Femur (tissue), 1 donor: ENCODE measurements at places on chromosomes 11 and 22.

- no peak for DNase-seq
Measured at GRCh38 chr11:59939482-59939881, 1.2 kb downstream of the OOSP1 start.

- DNase-seq, result no peak
Measured at GRCh38 chr11:68683121-68683520, 1.2 kb upstream of the GAL start.

DNA sequence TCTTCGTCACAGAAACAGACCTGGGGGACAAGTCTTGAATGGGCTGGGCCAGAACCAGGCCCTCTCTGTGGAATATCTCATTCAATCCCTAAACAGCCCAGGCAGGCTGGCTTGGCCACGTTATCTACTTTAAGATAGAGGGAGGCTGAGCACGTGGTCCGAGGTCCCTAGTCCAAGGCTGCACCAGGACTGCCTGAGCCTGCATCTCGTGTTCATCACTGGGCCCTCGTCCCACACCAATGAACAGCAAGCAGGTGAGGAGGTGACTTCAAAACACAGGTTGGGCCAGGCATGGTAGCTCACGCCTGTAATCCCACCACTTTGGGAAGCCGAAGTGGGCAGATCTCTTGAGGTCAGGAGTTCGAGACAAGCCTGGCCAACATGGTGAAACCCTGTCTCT is 20.3 kb upstream of the FGF3 start:
- no peak for DNase-seq

DNA sequence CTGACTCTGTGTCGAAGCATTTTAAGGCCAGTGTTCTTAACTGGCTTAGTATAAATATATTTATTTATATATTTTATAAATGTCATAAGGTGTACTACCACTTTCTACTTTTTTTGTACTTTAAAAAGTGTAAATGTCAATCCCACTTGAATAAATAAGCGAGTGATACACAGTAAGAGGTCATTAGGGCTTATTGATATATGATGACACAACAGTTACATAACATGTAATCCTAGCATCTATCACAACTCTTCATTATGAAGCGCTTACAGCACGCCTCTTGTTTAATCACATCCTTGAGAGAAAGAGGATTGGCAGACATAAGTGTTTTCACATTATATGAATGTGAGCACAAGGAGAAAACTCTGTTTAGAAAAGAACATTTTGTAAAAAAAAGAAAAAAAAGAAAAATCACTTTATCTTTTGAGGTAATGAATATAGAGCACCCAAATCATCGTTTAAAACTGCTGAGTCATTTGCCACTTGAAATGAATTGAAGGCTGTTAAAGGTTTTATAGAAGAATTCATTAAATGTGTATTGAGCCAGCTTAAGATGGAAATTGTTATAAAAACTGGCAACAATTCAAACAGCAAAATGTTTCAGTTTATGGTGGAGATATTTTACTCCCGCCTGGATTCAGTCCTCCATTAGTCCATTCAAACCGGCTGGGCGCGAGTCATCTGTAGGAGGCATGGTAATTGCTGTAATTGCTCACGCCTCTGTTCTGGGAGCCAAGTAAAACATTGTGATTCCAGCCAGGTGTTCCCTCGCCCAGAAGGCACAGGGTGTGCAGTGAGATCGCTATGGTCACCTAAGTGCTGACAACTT is 627.3 kb upstream of the KIRREL3 start:
- no peak for DNase-seq

GRCh38 chr11:82994604-82995230 is 77.0 kb downstream of the RAB30 start:
- DNase-seq, result no peak

- DNase-seq, result no peak
Measured at GRCh38 chr11:126502159-126502558, 146.7 kb downstream of the ST3GAL4 start.

DNA sequence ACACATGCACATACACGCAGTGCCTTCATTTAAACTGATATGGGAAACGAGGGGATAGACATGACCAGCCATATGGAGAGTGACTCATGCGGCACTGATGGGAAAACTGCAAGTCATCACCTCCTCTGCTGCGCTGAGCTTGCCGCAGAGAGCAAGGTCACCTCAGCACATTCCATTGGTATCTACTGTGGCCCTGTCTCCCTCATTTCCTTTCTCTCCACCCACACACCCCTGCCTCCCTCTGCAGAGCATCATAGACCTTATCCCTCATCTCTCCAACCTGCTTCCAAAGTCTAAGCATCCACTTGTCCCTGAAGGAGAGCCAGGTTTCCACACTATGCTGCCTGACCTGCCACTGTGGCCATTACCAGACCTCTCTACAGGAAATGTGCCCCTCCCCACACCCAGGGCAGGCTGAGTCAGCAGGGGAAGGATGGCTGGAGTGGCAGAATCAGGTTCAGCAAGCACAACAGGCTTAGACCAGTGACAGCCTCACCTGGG is 116.9 kb upstream of the SNX19 start:
- DNase-seq, result no peak

DNA sequence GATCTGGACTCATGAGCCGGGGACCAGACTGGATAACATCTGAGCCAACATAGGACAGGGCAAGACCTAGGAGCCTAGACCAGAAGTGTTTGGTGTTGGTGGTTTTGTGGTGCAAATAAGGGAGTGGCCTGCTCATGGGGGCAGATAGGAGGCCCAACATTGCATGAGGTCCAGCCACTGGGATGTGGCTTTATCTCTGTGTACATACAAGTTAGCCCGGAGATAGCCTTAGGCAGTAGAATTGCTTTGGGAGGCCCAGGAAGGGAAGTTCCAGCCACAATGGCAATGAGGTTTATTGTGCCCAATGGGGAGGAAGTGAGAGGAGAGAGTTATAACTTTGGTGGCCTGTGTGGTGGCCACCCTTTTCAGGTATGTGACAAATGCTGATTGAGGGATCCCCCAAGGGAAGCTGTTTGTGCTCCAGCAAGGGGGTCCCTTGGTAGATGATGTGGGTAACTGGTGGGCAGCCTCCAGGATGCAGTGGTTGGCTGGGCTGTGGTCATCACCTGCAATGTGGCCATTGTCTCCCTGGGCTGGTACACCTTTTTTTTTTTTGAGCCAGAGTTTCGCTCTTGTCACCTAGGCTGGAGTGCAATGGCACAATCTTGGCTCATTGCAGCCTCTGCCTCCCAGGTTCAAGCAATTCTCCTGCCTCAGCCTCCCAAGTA is 6.4 kb downstream of the LMO2 start:
- DNase-seq, result no peak

DNA sequence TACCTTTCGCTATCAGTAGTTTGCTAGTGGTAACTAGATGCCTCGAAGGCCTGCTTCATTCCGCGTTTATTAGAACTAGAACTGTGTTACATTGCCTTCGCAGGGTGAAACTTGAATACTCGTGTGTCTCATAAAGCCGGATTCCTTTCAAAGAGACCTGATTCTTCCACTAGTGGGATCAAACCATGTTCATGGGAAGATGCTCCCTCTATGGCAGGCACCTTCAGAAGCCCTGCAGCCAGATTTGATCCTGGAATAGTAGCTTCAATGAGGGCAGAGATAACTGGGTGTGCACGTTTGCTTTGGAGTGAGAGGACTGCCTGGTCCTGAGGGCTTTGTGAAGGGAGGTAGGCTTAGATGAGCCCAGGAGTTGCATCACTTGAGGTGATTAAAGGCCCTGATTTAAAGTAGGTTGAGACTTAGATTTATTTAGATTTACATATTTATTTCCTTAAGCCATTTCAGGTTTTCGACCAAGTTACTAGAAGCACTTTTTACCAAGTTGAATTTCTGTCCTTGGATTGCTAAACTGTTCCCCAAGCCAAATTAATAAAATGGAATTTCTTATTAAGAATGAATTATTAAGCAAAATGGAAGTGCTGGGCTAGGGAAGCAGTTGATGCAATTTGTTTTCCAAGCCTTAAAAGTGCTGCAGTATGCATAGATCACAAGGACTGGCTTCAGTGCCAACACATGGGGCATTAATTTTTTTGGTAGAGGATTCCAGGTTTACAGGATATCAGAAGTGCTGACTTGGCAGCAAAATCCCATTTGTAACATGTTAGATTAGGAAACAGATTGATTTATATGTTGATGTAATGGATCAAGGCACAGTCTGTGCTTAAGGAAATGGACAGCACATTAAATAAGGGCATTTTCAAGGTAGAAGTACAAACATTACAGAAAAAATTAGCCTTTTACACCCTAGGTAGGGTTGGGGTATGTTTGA is 32.9 kb downstream of the APLP2 start:
- DNase-seq, result no peak

DNA sequence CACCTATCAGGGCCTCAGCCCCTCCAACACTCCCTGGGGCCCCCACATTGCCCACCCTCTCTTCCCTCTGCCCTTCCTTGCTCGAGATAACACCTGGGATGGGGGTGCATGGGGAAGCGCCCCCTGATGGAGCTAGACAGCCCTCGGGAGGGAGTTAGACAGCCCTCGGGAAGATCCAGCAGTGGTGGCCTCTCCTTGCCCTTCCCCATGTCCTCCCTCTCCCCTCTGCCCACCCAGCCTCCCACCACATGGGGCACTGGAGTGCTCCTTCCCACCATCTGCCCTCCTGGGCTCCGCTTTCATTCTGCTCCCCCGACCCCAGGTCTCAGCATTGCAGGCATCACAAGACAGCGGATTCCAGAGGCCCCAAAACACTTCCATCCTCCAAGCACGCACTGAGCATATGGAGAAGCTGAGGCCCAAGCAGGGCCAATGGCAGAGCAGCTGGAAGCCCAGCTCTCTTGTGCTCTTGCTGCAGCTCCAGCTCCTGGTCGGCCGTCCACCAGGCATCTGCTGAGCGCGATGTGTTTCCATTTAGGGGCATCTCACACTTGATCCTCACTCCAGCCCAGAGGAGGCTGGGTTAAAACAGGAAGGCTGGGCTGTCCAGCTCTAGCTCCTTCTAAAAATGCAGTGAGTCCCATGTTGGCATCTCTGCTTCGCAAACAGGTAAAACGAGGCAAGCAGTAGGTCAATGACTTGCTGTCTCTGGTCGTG is 65.6 kb downstream of the IGLL1 start:
- DNase-seq, result no peak

GRCh38 chr11:33588056-33588455 is 112.6 kb downstream of the C11orf91 start:
- DNase-seq, result no peak

DNA sequence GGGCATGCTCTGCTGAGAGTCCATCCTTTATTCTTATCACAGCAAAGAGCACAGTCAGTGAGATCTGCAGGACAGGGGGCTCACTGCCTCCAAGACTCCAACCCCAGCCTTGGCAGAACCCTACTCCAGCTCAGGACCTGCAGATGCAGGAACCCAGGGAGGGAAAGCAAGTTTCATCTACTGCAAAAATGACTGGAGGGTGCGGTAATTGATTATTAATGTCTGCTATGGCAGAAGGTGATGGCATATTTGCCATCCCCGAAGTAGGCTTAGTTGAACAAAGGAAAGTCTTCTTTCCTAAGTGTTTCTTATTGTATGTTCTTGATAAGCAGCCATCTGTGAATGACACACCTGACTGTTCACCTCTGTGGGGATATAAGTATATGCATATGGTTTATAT is 9.2 kb downstream of the SCUBE1 start:
- DNase-seq, result no peak

GRCh38 chr22:46758867-46759290 is 3.6 kb upstream of the TBC1D22A start:
- peak; percentile 66 for DNase-seq

- DNase-seq, result peak; percentile 76
Measured at GRCh38 chr11:110295531-110296225, 736 bp downstream of the RDX start.
